ENCODE measurements at places on chromosomes 1 and 21.

DNA sequence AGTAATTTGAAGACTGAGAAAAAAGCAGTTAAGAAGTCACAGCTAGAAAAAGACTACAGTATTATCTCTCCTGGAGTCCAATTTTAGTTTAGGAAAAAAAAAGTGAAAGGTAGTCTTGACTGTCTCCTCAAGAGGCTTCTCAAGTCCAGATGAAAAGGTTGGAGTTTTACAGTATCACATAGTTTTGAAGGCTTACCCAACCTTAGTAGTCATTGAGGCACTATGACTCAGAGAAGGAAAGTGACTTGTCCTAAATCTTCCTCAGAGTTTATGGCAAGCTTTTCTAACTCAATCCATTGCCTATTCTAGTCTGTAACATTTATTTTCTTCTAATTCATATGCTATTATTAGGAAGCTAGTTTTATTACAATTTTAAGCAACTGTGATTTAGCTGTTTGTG lies 174.9 kb downstream of the DPYD start:
- no peak for DNase-seq

- DNase-seq, result no peak
Observed at GRCh38 chr1:164713456-164714207, 154.6 kb downstream of the PBX1 start.

GRCh38 chr1:229778794-229779193 lies 152.7 kb downstream of the URB2 start:
- DNase-seq, result no peak

GRCh38 chr1:156584813-156585212 lies 5.3 kb downstream of the TTC24 start:
- DNase-seq, result no peak

GRCh38 chr21:44947111-44947929 lies 7.5 kb downstream of the SLX9 start:
- no peak for DNase-seq

DNA sequence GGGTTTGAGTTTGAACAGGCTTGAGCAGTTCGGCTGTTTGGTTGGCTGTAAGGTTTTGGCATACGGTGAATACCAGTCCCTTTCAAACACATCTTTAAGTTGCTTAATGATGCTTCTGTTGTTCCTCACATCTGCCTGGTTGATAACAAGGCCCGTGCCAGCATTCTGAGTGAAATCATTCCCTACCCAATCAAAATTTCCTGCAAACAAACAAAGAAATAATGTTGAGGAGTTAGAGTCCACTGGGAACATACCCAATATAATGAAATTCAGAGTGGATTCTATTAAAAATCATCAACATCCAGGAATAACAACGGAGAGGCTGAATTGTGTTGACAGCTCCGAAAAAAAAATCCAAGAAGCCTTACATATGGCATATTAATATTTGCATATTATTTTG lies 91.0 kb upstream of the MAP1LC3C start:
- no peak for DNase-seq

GRCh38 chr21:29416268-29416667 lies 117.5 kb downstream of the BACH1 start:
- no peak for DNase-seq

DNA sequence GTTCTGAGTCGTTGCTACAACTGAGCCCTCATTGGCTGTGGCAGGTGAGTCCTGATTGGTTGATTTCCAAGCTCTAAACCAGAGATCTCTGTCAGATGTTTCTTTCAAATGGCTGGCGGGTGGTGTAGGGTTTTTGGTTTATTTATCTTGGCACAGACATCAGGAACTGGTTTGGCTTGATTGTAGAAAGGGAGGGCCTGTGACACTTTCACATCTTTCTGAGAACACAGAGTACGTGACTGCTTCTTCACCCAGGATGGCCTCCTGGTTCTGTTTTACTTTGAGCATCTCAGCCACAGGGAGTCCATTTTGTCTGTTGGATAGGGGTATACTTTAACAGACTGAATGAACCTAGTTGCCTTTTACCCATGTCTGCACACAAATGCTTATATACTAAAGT lies 89.4 kb upstream of the GPR52 start:
- DNase-seq, result no peak

DNA sequence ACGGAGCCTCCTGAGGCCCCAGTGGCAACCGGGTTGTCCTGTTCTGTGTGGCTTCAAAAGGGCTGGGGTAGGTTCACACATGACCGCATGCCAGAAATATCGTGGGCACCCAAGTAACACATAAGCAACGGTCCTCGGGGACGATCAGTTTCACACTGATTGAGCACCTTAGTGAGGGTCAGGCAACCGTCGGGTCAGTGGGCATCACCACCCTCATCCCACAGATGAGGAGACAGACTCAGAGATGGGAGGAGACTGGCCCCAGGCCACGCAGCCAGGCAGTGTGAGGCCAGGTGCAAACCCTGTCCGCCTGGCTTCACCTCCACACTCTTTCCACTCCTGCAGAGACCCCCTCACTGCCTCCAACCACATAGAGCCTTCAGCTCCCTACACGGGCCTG lies 309.8 kb downstream of the MATN1 start:
- no peak for DNase-seq

DNA sequence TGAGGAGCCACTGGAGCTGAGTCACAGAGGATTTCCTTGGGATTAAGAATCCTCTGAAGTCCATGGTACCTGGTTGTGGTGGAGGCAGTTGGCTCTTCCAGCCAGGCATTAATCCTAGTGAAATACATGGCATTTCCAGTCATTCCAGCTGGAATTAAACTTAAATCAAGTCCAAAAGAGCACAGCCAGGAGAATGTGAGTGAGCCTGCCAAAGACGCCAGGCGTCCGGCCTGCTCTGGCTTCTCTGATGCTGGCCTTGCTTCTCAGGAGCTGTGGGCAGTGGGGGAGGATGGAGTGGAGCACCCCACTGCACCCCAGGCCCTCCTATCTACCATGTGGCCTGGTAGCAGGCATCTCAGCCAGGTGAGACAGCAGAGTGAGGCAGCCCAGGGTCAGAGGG lies 23.4 kb upstream of the TENT5C start:
- no peak for DNase-seq

GRCh38 chr1:26581287-26581651 lies 51.7 kb downstream of the RPS6KA1 start:
- no peak for DNase-seq

DNA sequence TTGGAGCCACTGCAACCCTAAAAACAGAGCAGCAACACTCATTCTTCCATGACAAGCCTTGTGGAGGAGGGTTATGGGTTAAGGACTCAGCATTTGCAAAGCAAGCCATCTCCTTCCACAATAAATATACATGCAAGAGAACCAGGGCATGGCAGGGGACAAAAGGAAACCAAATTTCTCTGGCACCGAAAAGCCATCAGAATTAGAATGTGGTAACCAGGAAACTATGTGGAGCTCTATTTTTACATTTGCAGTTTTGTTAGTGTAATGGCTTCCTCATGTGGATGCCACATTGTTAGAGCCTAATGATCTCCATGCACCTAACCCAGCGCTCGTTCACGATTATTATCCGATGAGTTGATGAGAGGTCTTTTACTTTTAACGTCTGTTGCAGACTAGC lies 91.7 kb downstream of the NAV1 start:
- DNase-seq, result no peak

- DNase-seq, result no peak
Observed at GRCh38 chr1:189289346-189289745, 1188.3 kb downstream of the BRINP3 start.

GRCh38 chr21:32383812-32384211 lies 9.0 kb downstream of the URB1 start:
- DNase-seq, result no peak

DNA sequence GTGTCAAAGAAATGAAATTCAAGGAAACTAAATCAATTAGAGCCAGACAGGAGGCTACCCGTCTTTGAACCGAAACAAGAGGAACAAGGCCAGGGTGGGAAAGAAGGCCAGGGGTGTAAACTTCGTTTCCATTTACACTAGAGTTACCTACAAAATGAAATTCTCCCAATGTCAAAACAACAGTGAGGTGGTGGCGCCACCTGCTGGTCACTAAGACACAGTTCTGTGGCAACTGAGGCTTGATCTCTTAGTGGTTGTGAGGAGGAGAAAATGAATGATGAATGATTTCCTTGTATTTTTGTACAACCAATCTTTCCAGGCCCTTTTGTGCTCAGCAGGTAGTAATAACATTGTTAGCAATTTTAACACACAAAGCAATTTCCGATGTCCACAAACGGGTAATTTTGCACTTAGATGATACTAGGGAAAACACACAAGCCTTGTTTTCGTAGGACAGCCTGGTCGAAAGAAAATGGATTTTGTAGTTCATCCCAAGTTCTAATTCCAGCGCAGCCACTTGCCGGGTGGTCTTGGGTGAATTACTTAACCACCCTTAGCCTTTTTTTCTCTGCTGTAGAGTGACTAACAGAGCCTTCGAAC lies 54.8 kb upstream of the SOD1 start:
- DNase-seq, result peak; percentile 30

GRCh38 chr1:234866007-234866866 lies 256.3 kb upstream of the IRF2BP2 start:
- DNase-seq, result no peak

GRCh38 chr1:110677526-110677925 lies 2.8 kb upstream of the KCNA3 start:
- no peak for DNase-seq

- DNase-seq, result no peak
Observed at GRCh38 chr1:226656601-226657277, 82.3 kb downstream of the ITPKB start.

DNA sequence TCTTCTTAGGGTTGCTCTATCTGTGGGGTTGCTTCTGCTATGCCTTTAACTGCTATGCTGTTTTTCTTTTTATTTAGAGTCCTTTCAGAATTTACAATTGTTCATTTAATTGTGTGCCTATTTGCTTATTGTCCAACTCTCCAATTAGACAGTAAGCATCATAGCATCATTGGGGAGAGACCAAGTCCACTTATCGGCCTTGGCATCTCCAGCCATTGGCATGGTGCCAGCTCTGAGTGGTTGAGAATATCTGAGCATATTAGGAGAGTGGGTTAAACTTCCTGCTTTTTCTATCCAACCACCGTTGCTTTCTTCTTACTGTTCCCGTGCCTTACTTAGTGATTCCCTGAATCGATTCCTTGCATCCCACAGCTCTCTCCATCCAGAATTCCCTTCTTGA lies 535.0 kb downstream of the AJAP1 start:
- no peak for DNase-seq
